SW 1271 (cell line): ENCODE measurements at places on chromosomes 5 and 9.

GRCh38 chr5:11384441-11385250, 519.6 kb downstream of the CTNND2 start:
- no peak for DNase-seq

GRCh38 chr5:168578006-168578405, 1.2 kb downstream of the PANK3 start:
- no peak for DNase-seq

- no peak for DNase-seq
Measured at GRCh38 chr5:68419637-68420452, 204.3 kb downstream of the PIK3R1 start.

GRCh38 chr5:43386960-43387362, 25.2 kb downstream of the CCL28 start:
- DNase-seq, result no peak

DNA sequence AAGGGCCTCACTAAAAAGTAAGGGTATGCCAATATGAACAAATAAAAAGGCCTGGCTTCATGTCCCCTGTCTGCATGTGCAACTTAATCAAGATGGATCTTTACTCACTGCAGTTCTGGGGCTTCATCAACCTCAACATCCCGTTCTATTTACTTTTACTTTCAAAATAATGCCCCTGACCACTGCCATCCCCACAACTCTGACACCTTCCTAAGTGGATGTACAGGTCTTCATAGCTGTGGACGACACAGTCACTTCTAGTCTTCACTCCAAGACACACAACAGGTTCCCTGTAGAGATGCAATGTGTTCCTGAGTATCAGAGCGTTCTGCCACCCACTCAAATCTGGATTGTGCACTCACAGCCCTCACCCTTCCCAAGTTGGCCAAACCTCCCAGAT, 136.1 kb downstream of the ENC1 start:
- no peak for DNase-seq
